ENCODE measurements at places on chromosomes 3 and 15.

DNA sequence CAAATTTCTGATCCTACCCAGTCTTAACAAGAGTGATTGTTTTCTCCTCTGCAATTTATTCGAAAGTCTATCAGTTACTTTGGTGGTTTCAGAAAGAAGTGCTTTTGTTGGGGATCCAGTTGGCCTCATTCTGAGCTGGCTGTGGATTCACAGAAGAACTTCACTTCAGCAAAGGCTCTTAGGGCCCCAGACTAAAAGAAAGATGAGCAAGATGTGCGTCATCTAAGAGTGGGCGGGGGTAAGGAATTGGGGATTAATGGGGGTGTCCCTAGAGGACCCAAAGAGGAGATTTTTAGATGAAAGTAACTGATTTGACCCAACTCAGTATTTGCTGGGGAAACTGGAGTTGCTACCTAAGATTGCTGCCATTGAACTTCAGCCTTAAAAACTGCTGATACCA is 63.9 kb upstream of the TSEN2 start:
- no peak for DNase-seq

GRCh38 chr3:36988356-36988755 is 4.6 kb downstream of the EPM2AIP1 start:
- peak; percentile 59 for DNase-seq

GRCh38 chr15:47997195-47998080 is 123.4 kb upstream of the SLC24A5 start:
- no peak for DNase-seq

GRCh38 chr15:66212563-66212921 is 41.0 kb downstream of the MEGF11 start:
- no peak for DNase-seq

DNA sequence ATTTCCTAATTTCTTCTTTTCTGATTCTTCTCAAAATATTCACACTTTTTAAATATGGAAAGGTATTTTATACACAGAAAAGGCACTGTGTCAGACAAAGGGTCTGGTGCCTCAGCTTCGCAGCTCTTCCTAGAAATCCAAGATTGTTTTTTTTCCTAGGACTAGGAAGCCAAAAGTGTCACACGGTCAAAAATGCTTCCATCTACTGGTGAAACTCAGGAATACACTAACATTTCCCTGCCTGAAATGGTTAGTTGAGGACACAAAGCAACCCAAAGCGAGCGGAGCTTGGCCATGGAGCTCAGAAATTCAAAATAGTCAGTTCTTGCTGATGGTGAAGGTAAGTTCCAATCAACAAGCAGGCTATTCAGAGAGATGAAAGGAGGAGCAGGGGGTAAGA is 426.5 kb upstream of the RASGRP1 start:
- DNase-seq = no peak

GRCh38 chr3:24907106-24907505 is 412.5 kb upstream of the THRB start:
- DNase-seq = no peak

GRCh38 chr3:73661265-73661664 is 36.5 kb upstream of the PDZRN3 start:
- DNase-seq = no peak

DNA sequence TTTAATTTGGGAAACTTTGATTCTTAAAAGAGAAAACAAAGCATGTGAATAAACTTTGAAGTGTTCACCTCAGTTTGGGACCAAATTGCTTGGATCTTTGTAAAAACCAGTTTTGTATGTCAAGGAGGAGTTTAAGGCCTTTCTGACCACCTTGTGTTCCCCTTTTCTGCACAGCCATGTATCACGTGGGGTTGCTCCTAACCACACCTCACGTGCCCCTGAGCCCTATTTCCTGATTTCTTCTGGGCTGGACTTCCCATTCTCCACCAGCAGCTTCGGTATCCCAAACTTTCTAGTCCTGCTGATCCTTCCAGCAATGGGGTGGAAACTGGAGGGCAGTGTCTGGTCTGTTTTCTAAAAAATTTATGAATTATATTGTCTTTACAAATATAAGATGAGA is 76.4 kb upstream of the STT3B start:
- DNase-seq = no peak
